Stimulated activated CD8-positive, alpha-beta memory T cell treated with anti-CD3 and anti-CD28 coated beads, Interleukin-7, amount 100 ng/mL, for 1 hour (primary cell): ENCODE measurements at places on chromosomes 3 and 15.

GRCh38 chr3:9914011-9914410 is 2.9 kb upstream of the IL17RC start:
- DNase-seq, result no peak

- DNase-seq, result no peak
Observed at GRCh38 chr3:193231201-193231600, 9.8 kb upstream of the PLAAT1 start.

DNA sequence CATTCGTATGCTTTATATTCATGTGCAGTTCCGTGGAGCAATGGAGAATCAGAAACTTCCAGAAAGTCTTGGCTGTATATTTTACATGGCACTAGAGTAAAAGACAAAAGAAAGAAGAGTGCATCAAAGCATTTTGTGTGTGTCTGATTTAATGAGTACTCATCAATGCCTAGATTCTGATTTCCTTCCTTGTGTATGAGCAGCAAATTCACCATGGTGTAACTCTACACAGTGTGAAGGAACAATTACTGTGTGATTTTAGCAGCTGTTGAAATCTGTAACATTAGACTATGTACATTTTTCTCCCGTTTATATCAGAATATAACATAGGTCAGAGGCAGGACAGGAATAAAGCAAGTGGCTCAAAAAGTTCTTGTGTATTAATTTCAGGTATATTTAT is 102.0 kb upstream of the TSC22D2 start:
- no peak for DNase-seq

DNA sequence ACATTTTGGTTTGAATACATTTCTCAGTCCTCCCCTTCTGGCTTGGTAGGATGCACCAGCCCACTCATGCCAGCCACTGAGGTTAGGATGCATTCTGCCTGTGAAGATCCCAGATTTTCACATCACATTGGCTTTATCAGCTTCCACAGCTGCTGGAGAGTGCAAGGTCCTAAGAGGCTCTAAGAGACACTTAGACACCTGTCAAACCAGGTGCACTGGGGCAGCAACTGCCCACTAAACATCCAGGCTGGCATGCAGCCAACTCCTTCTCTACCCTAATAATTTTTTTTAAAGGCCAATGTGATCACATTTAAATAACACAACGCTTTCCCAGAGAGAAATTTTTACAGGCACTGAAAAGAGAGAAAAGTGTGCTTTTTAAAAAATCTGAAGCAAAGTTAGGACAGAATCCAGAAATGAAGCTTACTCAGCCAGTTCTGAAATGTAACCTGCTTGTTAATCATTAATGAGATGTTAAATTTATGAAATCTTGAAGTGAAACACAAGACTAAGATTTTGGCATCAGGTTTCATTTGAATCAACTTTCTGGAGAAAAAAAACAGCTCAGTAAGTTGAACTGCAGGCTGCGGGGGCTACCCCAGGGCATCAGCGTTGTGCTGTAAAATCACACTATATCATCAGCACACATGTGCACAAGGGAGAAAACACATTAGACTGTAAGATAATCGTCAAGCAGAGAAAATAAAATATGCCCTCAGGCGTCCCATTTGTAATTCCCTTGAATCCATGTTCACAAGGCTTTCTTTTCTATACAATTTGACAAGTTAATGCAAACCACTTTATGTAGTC is 312.9 kb downstream of the ZBBX start:
- DNase-seq, result no peak

DNA sequence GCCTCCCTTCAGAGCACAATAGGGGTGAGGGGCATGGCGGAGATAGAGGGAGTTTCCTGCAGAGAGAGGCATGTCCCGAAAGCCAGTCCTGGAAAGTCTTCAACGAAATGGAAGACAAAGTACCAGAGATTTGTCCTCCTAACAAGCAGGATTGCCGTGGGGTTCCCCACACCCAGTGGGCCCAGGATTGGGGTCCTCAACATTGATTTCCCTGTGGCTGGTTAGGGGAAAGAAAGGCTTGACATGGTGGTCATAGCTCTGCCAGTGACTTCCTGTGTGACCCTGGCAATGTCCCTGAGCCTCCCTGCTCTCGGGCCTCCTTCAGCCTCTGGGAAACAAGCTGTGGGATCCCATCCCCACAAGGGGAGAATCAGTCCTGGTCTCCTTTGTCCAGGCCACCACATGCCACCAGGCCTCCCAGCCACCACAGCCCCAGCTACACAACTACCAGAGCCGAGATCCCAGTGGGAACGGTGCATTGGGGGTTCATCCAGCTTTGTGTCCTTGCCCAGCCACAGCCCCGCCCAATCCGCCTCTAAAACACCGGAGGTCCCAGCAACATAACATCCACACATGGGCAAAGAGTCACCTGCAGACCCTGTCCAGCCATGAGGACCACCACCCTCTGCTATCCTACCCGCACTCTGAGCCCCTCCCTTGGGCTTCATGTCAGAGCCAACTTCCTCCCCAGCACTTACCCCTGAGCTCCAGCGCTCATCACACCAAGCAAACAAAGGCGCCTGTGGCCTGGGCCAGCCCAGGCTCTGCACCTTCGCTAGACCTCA is 63.0 kb downstream of the ADAMTS17 start:
- no peak for DNase-seq

- DNase-seq, result no peak
Observed at GRCh38 chr3:12671120-12671450, 7.2 kb upstream of the RAF1 start.

- DNase-seq, result no peak
Observed at GRCh38 chr15:62482785-62483429, 317.8 kb upstream of the C2CD4B start.

DNA sequence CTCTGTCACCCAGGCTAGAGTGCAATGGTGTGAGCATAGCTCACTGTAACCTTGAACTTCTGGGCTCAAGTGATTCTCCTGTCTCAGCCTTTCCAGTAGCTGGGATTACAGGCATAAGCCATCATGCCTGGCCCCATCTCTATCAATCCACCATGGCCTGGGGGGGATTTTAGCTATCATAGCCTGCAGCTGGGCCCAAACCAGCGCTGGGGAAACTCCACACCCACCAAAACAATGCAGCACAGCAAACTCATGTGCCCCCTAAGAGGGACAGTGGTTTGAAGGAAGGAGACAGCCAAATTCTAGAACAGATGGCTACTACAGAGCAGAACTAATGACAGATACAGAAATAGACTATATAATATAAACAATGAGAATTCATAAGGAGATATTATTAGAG is 13.8 kb upstream of the NSMCE3 start:
- no peak for DNase-seq

GRCh38 chr15:37142371-37142770 is 42.0 kb upstream of the MEIS2 start:
- DNase-seq, result no peak

- DNase-seq, result no peak
Observed at GRCh38 chr3:112847692-112848091, 1.0 kb upstream of the CD200R1L start.

DNA sequence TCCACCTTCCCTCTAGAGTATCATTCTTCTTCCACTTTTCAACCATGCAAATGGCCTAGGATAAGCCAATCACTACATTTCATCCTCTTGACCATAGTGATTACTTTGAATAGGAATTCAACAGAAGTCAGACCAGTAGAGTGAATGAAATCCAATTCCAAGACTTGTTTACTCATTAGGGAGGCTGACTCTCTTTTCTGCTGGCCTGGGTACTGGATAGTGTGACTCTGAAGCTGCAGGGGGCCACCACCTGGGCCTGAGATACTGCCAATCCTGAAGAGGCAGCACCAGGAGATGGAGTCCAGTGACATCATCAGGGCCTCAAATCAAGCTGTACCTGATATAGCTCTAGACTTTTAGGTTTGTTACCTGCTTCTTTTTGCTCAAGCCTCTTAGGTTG is 7.0 kb upstream of the FSTL1 start:
- no peak for DNase-seq

DNA sequence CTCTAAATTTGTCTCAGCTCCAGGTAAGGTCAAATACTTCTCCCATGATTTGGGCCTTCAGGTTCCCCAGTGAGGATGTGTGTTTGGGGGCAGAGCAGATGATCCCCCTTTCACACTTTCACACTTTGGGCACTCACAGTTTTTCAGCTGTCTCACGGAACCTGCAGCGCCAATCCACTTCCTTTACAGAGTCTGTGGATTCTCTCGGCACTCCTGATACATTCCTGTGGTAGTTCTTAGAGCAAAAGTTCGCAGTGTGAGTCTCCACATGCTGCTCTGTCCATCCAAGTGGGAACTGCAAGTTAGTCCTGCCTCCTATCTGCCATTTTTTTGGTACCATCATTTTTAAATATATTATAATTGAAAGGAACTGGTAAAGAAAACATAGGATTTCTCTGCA is 20.2 kb upstream of the CPOX start:
- no peak for DNase-seq

GRCh38 chr15:72890043-72890442 is 106.5 kb upstream of the ADPGK start:
- no peak for DNase-seq

GRCh38 chr15:83105440-83105839 is 2.0 kb upstream of the TM6SF1 start:
- no peak for DNase-seq

DNA sequence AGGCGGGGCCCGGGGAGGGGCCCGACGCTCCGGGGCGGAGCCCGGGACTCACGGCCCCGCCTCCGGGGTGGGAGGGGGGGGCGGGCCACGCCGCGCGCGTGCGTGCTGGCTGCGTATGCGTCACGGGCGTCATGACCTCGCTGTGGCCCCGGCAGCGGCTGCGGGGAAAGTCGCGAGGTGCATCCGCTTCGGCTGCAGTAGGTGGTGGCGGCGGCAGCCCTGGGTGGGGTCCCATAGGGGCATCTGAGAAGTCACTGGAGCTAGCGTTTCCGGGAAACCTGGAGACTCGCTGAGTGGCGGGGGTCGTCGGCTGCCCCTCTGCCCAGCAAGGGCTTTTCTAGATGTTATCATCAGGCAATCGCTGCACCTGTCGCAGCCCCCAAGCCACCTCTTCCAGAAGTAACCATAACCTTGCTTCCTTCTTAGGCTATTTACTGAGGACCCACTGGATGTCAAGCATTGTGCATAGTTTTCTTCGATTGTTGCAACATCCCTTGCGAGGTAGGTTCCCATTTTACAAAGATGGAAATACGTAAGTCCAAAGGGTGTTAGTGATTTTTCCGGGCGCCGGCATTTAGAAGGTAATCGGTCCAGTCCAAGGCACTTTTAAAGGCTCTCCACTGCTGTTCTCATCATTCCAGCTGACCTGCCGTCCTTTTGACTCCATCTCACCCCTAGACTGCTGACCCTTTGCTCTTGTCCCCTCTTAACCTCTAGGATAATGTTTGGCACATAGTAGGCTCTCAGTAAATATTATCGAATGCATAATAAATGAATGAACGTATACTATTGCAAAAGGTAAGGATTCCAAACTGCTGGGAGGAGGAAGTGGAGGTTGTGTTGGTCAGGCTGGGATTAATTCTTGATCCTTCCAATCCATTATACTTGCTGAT is at the start of gene GDPGP1:
TSS of gene GDPGP1 (plus strand) at position 114 of the 893 bp plus-strand sequence. CDS start 6,700 bp downstream, outside the sequence.
- DNase-seq, result peak; percentile 88

DNA sequence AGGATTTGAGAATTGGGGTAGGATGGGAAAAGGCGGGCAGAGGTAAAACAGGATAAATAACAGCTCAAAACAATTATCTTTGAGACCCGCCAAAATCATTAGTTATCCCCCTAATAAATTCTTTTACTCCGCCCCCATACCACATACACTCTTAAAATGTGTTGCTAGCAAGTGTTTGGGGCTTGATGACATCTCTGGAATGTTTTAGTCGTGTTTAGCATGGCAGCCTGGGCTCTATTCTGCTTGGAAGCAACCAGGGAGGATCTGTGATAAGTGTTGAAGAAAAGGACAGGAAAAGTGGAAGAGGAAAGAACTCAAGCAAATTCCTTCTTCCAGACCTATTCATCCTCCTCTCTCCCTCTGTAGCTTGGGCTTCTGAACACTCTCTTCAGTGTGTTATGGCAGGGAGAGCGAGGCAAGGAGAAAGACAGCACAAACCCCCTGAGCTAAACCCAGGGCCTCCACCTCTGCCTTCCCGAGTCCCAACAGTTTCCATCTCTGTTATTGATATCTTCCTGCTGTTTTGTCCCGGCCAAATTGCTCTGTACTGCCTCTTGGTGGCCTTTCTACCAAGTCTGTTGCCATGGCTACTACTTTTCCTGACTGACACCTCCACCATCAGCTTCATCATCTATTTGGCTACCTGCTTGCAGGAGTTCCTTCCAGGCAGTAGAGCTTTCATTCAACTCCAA is 135.8 kb downstream of the RPL22L1 start:
- no peak for DNase-seq

- DNase-seq, result no peak
Observed at GRCh38 chr3:102827386-102827785, 392.6 kb downstream of the ZPLD1 start.

GRCh38 chr3:34033839-34034238 is 235.4 kb downstream of the PDCD6IP start:
- no peak for DNase-seq
